ENCODE measurements at places on chromosomes 2 and 18. TPM values are rescaled to one million over a fixed set of nuclear protein-coding genes. Genes with fewer than 3 reads are reported as not detected.

Gene NTSR2
- not detected for total RNA-seq

Gene PARD3B
- total RNA-seq = 2.5 TPM

Gene POTEF
- total RNA-seq = not detected

Gene DSG4
- total RNA-seq = not detected

Gene DTNA
- total RNA-seq = 8.3 TPM

Gene EPB41L5
- total RNA-seq = 5.5 TPM

Gene C2orf80
- not detected for total RNA-seq

Gene AGXT
- not detected for total RNA-seq

Gene CLIP4
- 18.0 TPM for total RNA-seq

Gene MC5R
- total RNA-seq = not detected

Gene GPR45
- not detected for total RNA-seq

Gene SKOR2
- total RNA-seq = not detected
